ENCODE measurements at places on chromosomes 3 and 15.
A peak's percentile ranks its signal among the peaks of the same experiment; 100 is the strongest.

GRCh38 chr3:126340943-126341754 lies 16.1 kb downstream of the KLF15 start:
- no peak for DNase-seq

DNA sequence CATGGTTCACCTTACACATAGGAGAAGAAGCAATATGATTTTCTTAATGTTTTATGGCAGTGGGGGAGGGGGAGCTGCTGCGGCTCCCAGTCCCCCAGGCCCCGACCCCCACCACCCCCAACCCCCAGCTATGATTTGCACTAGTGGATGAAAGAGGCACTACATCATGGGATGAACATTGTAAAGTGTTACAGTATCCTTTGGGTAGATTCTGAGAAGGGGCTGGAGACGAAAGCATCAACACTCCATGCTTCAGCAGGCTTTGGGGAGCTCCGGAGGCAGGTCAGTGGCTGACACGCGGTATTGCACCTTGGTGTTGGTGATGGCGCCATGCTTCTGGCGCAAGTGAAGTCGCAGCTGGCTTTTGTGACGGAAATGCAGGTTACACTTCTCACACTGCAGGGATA lies 19.9 kb upstream of the RTP2 start:
- no peak for DNase-seq

- DNase-seq = no peak
Observed at GRCh38 chr3:172127141-172127540, 87.8 kb downstream of the FNDC3B start.

- DNase-seq = no peak
Observed at GRCh38 chr15:22231603-22232002, 151.3 kb downstream of the OR4M2 start.

- DNase-seq = no peak
Observed at GRCh38 chr3:148202386-148202785, 495.3 kb upstream of the AGTR1 start.

GRCh38 chr15:84946772-84947489 lies 34.7 kb upstream of the PDE8A start:
- DNase-seq = no peak

- DNase-seq = no peak
Observed at GRCh38 chr3:130529486-130530215, 12.7 kb downstream of the COL6A6 start.

GRCh38 chr15:93203036-93203435 lies 114.0 kb upstream of the RGMA start:
- DNase-seq = no peak

GRCh38 chr3:156957715-156958114 lies 131.6 kb downstream of the LEKR1 start:
- DNase-seq = no peak

- DNase-seq = no peak
Observed at GRCh38 chr3:42226470-42227425, 39.2 kb downstream of the CCK start.

GRCh38 chr15:72740219-72740618 lies 43.3 kb downstream of the ADPGK start:
- DNase-seq = no peak

DNA sequence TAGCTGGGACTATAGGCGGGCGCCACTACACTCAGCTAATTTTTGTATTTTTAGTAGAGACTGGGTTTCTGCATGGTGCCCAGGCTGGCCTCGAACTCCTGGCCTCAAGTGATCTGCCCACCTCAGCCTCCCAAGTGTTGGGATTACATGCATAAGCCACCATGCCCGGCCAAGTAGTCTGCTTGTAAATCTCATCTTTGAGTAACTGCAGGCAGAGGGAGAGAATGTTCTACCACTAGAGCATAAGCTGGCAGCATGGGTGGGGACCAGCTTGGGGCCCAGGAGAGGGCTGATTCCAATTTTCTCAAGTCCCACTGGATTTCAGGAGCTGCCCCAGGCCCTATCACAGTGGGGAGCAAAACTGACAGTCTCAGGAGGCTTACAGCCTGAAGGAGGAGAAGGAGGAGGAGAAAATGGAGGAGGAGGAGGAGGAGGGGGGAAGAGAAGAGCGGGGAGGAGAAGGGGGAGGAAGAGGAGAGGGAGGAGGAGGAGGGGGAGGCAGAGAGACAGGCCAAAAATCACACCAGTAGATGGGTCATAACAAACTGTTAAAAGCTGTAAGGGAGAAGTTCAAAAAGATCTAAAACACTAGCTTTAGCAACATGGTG lies 229.1 kb upstream of the IGF1R start:
- no peak for DNase-seq

- DNase-seq = peak; percentile 40
Observed at GRCh38 chr3:149134575-149134974, 5.1 kb downstream of the HPS3 start.

DNA sequence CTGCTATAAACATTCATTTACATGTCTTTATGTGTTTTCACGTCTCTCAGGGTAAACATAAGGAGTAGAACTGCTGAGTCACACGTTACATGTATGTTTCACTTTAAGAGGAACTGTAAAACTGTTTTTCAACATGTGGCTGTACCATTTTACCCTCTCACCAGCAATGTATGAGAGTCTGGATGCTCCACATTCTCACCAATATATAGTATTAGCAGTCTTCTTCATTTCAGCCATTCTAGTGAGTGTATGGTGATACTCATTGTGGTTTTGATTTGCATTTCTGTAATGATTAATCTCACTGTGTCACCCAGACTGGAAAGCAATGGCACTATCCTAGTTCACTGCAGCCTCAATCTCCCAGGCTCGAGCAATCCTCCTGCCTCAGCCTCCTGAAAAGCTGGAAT lies 37.1 kb downstream of the PHC3 start:
- DNase-seq = no peak

- DNase-seq = no peak
Observed at GRCh38 chr3:10447527-10448260, 57.7 kb downstream of the ATP2B2 start.

GRCh38 chr3:99678023-99678422 lies 39.6 kb downstream of the COL8A1 start:
- no peak for DNase-seq

GRCh38 chr3:158058495-158059130 lies 47.6 kb downstream of the SHOX2 start:
- DNase-seq = no peak

GRCh38 chr3:169662132-169662842 lies 1.2 kb downstream of the MECOM start:
- DNase-seq = peak; percentile 26

- DNase-seq = no peak
Observed at GRCh38 chr3:155015776-155016436, 64.2 kb upstream of the MME start.

DNA sequence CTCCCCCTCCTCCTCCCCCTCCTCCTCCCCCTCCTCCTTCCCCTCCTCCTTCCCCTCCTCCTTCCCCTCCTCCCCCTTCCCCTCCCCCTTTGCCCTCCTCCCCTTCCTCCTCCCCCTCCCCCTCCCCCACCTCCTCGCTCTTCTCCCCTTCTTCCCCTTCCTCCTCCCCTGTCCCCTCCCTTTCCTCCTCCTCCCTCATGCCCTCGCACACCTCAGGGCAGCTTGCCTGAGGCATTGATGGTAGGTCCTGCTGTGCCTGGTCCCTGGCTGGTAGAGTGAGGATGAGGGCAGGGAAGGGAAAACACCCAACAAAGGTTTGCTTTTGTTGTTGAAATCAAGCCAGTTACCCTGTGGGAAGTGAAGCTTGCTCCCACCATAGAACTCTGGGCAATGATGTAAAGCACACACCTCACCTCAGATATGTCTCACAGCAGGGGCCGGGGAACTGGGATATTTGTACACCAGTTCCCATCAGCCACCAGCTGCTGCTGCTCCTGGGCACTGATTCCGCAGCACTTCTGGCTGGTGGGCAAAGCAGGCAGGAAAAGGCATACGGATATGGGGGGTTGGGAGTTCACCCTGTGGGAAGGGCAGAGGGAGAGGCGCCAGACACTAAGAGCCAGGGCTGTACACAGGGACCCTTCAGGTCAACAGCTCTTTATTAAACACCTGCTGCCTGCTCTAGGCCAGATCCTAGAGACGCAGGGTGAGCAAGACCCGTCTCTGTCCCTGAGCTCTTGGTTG lies 13.8 kb downstream of the ISG20 start:
- no peak for DNase-seq

GRCh38 chr3:44942202-44942921 lies 33.6 kb downstream of the ZDHHC3 start:
- DNase-seq = no peak

DNA sequence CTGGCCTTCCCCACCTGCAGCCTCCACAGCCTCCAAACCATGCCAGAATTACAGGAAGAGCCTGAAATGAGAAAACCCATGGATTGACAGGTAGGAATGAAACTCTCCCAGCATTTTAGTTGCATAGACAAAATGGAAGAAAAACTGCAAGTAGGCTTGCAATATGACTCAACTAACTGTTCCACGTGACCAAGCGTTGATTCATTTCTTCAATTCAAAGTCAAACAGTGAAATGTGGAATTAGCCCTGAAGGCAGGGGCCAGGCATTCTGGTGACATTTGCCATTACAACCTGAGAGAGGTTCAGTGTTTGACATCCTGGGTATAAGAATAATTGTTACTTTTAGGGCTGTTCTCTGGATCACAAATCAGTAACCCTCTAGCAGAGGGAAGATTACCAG lies 676.5 kb upstream of the CFAP20DC start:
- no peak for DNase-seq

GRCh38 chr3:74842141-74842540 lies 227.7 kb upstream of the CNTN3 start:
- DNase-seq = no peak

- DNase-seq = peak; percentile 47
Observed at GRCh38 chr3:197874653-197875052, 75.3 kb upstream of the RPL35A start.

GRCh38 chr3:15241341-15241740 lies 35.3 kb downstream of the CAPN7 start:
- no peak for DNase-seq

DNA sequence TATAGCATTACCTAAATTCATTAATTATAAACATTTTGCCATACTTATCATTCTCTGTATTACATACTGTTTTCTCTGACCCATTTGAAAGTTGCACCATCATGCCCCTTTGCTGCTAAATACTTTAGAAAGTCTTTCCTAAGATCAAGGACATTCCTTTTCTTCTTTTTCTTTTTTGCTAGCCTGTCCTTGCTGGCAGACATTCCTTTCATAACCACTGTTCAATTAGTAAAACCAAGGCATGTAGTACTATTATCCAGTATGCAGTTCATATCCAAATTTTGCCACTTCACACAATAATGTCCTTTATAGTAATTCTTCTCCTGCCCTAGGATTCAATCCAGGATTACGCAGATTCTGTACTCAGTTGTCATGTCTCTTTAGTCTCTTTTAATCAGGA lies 321.0 kb upstream of the C2CD4B start:
- DNase-seq = no peak

DNA sequence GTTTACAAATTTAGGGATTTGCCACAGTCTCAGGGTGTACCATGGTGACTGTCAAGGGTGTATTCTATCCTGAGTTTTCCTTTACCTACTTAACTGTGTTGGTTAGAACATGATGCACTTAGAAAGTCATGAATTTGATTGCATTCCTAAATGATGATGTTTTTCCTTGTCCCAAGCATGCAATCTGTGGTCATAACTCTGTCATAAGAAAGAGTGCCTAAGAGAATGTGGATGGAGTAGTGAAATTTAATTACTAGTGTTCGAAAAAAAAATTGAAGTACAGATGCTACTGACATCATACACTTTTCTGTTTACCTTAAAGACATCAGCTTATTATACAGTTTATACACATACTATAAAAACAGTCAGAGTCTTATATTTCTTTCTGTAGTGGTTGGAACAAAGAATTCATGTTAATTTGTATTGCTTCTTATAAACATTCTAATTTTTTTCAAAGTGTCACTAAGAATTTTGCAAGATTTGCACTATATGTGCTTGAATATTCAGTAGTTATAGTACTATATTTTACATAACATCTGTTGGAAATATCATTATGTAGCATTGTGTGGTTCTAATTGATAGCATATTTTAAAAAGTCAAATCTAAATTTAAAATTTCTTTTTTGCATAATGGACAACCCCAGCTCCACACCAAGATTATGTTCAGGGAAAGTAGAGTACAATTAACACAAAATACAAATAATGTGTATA lies 231.3 kb upstream of the KCNMB2 start:
- DNase-seq = no peak
